ENCODE measurements at places on chromosomes 1 and 21.

DNA sequence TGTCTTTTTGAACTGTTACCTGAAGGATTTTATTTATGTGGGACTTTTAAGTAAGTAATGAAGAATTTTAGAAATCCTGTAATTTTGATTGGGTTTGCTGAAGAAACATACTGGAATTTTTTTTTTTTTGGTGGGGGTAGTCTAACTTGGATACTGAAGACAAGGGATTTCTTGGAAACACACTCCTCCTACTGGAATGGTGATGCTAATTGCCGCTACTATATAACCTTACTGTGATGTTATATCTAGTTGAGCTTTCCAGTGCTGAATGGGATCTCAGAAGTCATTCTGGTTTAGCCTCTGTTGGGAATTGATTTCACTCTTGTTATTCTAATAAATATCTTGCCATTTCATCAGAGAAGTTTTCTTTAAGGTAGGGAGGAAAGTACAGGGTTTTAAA lies 8.4 kb downstream of the PPP2R5A start:
- peak; percentile 30 for DNase-seq

DNA sequence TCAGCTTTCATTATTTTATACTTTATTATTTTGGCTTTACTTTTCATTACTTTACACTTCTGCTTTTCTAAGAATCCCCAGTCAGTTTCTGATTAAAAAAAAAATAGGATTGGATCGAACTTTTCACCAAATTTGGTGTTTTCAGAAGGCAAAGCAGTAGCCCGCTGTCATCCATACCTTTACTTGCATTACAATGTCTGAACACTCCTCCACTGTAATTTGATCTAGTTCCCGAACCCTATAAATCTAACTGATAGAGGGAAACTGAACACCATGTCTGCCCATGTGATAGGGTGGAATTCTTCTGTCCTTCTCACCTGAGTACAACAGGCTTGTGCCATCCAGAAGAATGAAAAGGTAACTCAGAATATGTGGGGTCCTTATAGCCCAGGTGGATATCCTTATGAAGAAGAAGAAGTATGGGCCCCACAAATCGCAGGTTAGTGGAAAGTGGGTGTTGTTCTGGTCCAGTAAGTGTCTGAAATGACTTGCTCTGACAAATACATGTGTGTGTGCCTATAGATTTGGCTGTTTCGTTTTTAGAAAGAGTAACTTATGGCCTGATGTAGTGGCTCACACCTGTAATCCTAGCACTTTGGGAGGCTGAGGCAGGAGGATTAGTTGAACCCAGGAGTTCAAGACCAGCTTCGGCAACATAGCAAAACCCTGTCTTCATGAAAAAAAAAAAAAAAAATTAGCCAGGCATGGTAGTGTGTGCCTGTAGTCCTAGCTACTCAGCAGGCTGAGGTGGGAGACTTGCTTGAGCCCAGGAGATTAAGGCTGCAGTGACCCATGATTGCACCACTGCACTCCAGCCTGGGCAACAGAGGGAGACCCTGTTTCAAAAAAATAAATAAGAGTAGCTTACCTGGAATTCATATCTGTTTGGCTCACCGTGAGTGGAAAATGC lies 26.6 kb upstream of the CDC14A start:
- peak; percentile 56 for DNase-seq

- no peak for DNase-seq
Measured at GRCh38 chr1:181680871-181681270, 197.6 kb downstream of the CACNA1E start.

DNA sequence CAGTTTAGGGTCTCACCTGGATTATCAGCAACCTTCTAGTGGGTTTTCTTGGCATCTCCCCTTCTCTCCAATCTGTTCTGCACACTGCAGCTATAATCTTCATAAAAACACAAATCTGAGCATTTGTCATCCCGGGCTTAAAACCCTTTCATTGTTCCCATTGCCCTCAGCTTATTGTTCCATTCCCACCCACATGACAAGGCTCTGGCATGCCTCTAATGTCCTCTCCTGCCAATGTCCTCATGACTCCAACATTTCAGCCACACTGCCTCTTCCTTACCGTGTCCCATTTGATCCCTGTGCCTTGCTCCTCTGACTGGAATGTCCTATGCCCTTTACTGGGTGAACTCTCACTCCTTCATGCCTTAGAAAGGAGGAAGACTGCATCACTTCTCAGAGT lies 7.5 kb upstream of the DPH2 start:
- DNase-seq = no peak

DNA sequence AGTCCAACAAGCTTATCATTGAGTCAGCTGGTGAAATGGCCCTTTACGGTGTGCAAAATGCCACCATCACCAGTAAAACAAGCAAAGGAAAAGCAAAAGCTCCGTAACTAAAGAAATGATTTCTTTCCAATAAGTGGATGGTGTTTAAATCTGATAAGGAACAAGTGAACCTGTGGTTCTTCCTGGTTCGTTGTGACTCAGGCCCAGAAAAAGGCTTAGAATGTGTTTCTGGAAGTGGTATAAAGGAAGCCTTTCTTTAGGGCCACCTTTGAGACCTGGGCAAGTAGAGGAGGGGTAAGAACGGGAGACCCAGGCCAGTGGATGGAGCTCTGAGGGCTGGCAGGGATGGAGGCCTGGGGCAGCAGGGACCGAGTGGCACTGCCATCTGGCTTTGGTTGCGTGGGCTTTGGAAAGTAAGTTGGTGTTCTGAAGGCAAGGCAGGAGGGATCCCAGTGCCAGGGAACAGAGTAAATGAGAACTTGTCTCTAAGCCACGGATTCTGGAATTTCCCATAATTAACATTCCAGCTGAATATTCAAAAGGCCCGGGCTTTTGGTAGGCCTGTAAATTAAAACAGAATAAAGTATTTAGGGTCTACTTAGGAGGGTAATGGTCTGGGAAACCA lies 87.9 kb upstream of the LMO4 start:
- DNase-seq = no peak
